ENCODE measurements at places on chromosomes 6 and 20. TPM values are rescaled to one million over a fixed set of nuclear protein-coding genes. Genes with fewer than 3 reads are reported as not detected.

The RCAN2 gene
- total RNA-seq, result 14.0 TPM

The PRDM13 gene
- not detected for total RNA-seq

The ZC2HC1B gene
- total RNA-seq, result not detected

GRCh38 chr6:169292338-169293124 is 38.9 kb upstream of the THBS2 start:
- H3K27ac ChIP-seq, result no peak overlapping the region
- no peaks in the 10 kb centered on the region for H3K27me3 ChIP-seq
- H3K4me1 ChIP-seq, result no peaks in the 10 kb centered on the region
- no peaks in the 10 kb centered on the region for H3K36me3 ChIP-seq
